ENCODE measurements at places on chromosomes 1 and 21.

- no peak for DNase-seq
Observed at GRCh38 chr1:1550591-1551432, 10.4 kb upstream of the TMEM240 start.

- DNase-seq = no peak
Observed at GRCh38 chr1:93448292-93448982, 519 bp downstream of the FNBP1L start.

- no peak for DNase-seq
Observed at GRCh38 chr1:235160383-235160956, 580 bp downstream of the RBM34 start.

DNA sequence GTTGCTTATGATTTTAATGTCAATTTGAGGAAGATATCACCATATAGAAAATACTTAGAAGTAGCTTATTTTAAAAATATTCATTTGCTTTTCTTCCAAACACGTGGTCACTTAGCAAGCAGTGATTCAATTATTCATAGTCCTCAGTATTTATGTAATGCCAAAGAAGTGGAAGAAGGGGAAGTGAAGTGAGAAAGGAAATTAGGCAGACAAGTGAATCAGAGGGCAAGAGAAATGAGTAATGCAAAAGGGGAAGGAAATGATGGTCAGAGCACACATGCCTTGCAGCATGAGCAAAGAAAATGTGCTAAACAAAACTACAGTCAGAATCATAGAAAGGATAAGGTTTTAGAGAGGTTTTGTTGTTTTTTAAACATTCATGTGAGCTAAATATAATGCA lies 31.8 kb downstream of the SDCCAG8 start:
- no peak for DNase-seq

GRCh38 chr1:82598812-82599211 lies 798.1 kb downstream of the ADGRL2 start:
- no peak for DNase-seq

- no peak for DNase-seq
Observed at GRCh38 chr1:157001304-157001703, 44.2 kb downstream of the ARHGEF11 start.

DNA sequence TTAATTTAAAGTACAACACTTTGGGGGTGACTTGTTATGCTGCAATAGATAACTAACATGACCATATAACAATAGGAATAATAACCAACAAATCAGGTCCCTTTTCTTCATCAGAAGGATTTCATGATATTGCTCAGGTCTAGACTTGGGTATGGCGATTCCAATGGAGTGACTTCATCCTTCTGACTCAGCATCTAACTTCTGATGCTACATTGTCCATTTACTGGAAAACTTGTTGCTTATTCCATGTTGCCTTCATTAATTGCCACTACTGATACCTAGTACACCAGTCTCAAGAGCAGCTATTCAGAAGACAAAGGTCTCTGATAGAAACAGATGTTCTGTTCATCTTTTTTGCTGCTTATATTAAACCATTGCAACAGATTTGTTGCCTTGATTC lies 324.3 kb downstream of the TGFB2 start:
- no peak for DNase-seq

GRCh38 chr1:111956155-111956771 lies 33.2 kb downstream of the KCND3 start:
- no peak for DNase-seq

DNA sequence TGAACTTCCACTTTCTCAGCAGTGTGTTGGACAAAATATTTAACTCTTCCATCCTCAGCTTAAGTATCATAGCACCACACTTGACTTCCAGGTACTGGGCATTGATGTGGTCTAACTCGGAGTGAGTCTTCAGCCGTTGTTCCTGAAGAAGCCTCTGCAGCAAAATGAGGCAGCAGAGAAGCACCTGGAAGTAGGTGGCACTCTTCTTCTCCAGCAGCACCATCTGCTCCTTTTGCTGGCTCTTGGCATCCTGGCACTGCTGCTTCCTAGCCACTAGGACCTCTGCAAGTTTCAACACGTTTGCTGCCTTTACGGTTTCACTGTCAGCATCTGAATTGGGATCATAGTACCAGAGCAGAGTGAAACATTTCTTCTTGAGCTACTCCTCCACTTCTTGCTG lies 162.5 kb upstream of the GORAB start:
- DNase-seq = no peak

DNA sequence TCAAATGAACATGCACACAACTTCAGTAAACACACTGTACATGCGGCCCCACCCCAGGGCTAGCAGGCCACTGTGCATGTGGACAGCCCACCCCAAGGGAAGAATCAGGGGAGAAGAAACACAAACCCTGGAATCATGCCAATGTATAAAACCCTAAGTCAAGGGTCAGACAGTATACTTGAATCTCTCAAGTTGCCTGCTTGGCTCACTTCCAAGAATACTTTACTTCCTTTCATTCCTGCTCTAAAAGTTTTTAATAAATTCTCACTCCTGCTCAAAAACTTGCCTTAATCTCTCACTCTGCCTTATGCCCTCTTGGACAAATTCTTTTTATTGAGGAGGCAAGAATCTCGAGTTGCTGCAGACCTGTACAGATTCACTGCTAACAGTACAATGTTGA lies 231.2 kb upstream of the CACYBP start:
- no peak for DNase-seq
